ENCODE measurements at places on chromosomes 4 and X. TPM values are rescaled to one million over a fixed set of nuclear protein-coding genes. Genes with fewer than 3 reads are reported as not detected.

TLR1 gene
- polyA plus RNA-seq, result 2.4 TPM

GABRE gene
- polyA plus RNA-seq, result 2.2 TPM

MAGEE1 gene
- polyA plus RNA-seq, result 0.57 TPM

DCHS2 gene
- 0.02 TPM for polyA plus RNA-seq

STATH gene
- polyA plus RNA-seq, result not detected

TNMD gene
- polyA plus RNA-seq, result not detected

HHIP gene
- polyA plus RNA-seq, result 11.6 TPM
